Inflammatory macrophage treated with lipopolysaccharide for 4 hours (primary cell): ENCODE measurements at places on chromosomes 3 and 15.

DNA sequence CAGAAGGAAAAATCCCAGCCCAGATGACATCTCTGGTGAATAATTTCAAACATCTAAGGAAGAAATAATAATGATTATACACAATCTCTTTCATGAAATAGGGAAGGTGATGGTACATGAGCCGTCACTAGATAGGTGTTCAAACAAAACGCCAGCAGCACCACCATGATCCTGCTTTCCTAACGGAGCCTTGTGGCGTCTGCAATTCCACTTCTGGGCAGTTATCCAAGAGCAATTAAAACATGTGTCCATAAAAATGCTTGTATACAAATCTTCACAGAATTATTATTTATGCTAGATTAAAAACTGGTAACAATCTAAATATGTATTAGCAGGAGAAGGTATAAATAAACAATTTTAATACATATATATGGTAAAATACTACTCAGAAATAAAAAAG is 33.7 kb downstream of the RTP4 start:
- DNase-seq: no peak

DNA sequence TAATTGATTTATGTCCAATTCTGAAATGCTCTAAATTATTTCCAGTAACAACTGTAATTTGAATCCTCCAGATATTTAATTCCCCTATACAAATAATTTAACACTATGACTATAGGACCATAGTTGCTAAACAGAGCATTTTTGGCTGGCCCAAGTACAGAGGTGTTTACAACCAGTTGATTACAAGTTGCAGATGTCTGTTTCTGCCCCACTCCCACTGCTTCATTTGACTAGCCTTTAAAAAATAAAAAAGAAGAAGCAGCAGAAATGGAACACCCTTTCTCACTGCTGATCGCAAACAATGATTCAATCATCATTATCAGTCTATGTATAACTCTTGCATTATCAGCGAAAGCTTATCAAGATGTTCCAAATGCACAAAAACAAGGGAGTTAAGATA is 54.6 kb downstream of the SENP7 start:
- no peak for DNase-seq

DNA sequence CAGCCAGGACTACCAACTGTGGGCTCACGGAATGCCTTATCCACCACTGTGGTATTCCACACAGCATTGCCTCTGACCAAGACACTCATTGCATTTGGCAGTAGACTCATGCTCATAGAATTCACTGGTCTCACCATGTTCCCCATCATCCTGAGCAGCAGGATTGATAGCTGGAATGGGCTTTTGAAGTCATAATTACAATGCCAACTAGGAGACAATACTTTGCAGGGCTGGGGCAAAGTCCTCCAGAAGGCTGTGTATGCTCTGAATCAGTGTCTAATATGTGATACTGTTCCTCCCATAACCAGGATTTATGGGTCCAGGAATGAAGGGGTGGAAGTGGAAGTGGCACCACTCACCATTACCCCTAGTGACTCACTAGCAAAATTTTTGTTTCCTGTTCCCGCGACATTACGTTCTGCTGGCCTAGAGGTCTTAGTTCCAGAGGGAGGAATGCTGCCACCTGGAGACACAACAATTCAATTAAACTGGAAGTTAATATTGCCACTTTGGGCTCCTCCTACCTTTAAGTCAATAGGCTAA is 58.6 kb upstream of the CCDC80 start:
- peak; percentile 46 for DNase-seq

DNA sequence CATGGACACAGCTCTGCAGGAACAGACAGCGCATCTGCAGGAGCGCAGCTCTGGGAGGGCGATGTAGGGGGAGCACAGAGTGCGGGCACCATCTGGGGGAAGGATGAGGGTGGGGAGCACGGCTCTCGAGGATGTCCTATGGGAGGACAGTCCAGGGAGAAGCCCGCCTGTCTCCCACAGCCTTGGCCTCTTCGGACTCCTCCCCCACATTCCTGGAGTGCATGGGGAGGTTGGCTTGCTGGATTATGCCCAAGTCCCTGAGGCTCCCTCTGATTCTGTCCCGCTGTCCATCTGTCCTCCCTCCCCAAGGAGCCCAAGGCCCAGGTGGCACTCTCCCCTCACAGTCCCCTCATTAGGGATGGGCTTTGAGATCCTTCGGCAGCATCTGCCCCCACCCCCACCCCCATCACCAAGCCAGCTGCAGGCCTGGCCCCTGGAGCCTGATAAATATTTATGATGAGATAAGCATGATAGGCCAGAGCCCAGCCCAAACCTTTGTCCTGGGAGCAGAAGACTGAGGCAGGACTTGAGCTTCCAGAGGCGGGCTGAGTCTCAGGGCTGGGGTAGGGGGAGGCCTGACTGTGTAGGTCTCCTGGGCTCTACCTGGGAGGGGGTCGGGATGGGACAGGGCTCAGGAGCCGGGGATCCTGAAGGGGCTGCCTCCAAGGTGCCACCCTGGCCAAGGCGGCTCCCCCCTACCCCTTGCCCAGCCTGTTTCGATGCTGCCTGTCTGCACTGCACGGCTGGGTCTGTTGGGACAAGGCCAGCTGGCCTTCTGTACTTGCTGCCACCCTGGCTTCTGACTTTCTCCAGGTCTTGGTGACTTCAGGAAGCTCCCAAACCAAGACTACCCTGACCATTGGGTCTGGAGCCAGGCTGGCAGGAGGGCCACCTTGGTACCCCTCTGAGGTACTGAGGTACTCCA is 28.6 kb upstream of the SEMA3F start:
- DNase-seq: no peak

DNA sequence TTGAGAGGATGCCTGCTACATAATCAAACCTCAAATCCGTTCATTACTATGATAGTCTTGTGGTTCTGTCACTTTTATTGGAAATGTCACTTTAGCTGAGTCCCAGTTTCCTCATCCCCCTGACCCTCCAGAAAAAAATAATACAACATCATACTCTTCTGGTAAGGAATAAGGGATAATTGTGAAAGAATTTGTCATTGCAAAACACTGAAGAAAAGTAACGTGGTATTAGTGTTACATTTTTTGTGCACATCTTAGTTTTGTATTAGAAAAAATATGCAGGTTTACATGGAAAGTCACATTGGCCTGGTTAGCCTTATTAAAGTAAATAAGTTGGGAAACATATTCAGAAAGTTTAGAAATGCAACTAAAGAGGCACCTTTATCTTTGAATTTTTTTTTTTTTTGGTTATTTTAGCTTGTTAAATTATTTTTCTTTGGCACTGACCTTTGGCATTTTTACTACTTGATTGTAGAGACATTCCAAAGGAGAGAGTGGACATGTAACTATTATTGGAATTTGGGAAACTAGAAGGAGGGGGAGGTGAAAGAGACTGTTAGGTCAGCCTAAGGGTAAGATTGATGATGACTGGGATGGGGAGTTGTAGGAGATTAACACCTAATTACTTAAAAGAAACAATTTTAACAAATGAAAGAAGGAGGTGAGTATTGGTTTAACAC is 462.2 kb upstream of the RARB start:
- DNase-seq: no peak

GRCh38 chr3:169268286-169268776 is 395.2 kb downstream of the MECOM start:
- no peak for DNase-seq

DNA sequence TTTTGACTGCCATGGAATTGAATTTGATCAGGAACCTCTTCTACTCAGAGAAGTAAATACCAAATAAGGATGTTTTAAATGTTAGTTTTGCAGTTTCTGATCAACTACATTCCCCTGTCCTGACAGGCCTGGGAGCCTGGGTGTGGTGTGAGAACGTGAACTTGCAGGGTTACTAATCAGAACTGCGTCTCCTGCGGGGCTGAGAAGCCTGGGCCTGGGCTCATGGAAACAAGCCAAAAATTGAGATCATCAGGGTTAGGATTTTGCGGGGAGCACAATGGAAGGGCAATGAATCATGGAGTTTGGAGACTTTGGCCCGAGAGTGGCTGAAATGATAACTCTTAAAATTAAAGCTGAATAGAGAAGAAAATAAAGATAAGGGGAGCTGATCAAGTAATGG is 47.8 kb upstream of the C3orf70 start:
- no peak for DNase-seq

GRCh38 chr3:77096966-77097890 is 57.3 kb downstream of the ROBO2 start:
- DNase-seq: no peak

GRCh38 chr3:142972092-142972753 is 8.7 kb upstream of the PAQR9 start:
- DNase-seq: no peak
